ENCODE measurements at places on chromosomes 11 and 22. TPM values are rescaled to one million over a fixed set of nuclear protein-coding genes. Genes with fewer than 3 reads are reported as not detected.

DNA sequence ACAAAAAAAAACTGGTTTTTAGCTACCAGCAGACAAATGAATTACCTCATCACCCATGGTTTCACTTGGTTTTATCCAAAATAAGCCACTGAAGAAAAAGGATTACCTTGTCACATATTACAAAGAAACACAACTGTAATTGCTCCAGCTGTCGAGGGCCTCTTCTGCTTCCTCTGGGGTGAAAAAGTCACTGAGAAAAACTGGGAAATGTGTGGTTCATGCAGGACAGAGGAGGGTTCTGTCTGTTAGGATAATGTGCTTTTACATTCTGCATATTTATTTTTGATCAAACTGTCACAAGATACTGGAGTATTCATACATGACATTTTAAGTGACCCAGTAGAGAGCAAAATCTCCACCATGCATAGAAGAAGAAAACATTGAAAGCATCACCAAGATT lies 211.7 kb downstream of the NAV2 start:
- no peak for DNase-seq
- H3K27me3 ChIP-seq: no peaks in the 10 kb centered on the region
- H3K4me3 ChIP-seq: no peak overlapping the region
- no peak overlapping the region for H3K27ac ChIP-seq
- H3K36me3 ChIP-seq: no peaks in the 10 kb centered on the region

The BARX2 gene
- not detected for total RNA-seq

DNA sequence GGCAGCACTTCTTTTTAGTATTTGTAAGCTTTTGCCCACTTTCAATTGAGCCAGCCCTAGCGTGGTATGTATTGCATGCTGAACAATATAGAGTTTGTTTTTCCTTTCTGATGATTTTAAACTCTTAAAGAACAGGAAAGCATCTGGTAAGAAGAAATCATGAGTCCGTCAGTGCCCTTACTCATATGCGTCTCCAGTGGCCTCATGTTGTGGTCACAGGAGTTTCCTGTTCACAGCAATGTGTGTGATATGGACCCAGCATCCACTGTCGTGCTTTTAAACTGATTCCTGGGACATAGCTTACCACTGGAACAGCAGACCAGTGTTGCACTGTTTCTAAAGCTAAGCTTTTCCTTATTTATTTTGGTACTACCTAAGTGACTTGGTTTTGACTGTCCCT lies 40.1 kb downstream of the BID start:
- H3K36me3 ChIP-seq: peaks cover 15% of the 10 kb centered on the region
- no peak for DNase-seq

GRCh38 chr11:2708757-2709281 lies 9.0 kb upstream of the KCNQ1OT1 start:
- no peak for DNase-seq
- peaks cover 97% of the 10 kb centered on the region for H3K27me3 ChIP-seq
- no peak overlapping the region for H3K4me3 ChIP-seq
- H3K36me3 ChIP-seq: peaks cover 27% of the 10 kb centered on the region
- no peak overlapping the region for H3K27ac ChIP-seq
- peaks cover 7% of the 10 kb centered on the region for H3K4me1 ChIP-seq

GRCh38 chr22:33873186-33873585 lies 47.1 kb downstream of the LARGE1 start:
- peak overlapping the region; percentile 39 for H3K27ac ChIP-seq
- no peaks in the 10 kb centered on the region for H3K27me3 ChIP-seq
- H3K4me3 ChIP-seq: no peak overlapping the region
- peaks cover 75% of the 10 kb centered on the region for H3K4me1 ChIP-seq
- DNase-seq: no peak
- no peaks in the 10 kb centered on the region for H3K36me3 ChIP-seq

The BATF2 gene
- total RNA-seq: 3.2 TPM

The MS4A12 gene
- total RNA-seq: not detected

The TMPRSS4 gene
- total RNA-seq: 1.4 TPM

GRCh38 chr11:122977470-122978298 lies 4.0 kb downstream of the BSX start:
- peaks cover 48% of the 10 kb centered on the region for H3K4me1 ChIP-seq
- H3K27me3 ChIP-seq: peaks cover 100% of the 10 kb centered on the region
- no peak overlapping the region for H3K27ac ChIP-seq

GRCh38 chr11:109706945-109707344 lies 285.0 kb downstream of the C11orf87 start:
- DNase-seq: no peak
- no peak overlapping the region for H3K4me3 ChIP-seq
- no peak overlapping the region for H3K27ac ChIP-seq
- no peaks in the 10 kb centered on the region for H3K36me3 ChIP-seq

The FRMD8 gene
- 23.7 TPM for total RNA-seq

DNA sequence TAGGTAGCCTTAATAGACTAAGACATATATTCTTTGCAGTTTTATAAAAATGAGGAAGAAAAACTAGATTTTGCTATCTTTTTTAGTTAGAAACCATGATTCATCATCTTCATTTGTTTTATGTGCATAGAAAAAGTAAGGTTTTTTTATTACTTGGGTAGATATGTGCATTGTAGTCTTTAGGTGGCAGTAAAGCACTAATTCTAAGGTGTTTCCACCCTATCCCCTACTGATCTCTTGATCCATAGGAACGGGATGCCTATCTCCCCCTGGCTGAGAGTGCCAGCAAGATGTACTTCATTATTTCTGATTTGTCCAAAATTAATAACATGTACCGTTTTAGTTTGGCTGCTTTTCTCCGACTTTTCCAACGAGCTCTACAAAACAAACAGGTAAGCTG lies 148.1 kb downstream of the DYNC2H1 start:
- H3K27ac ChIP-seq: no peak overlapping the region
- DNase-seq: no peak
- H3K4me1 ChIP-seq: peaks cover 6% of the 10 kb centered on the region
- no peak overlapping the region for H3K4me3 ChIP-seq
- no peaks in the 10 kb centered on the region for H3K36me3 ChIP-seq

DNA sequence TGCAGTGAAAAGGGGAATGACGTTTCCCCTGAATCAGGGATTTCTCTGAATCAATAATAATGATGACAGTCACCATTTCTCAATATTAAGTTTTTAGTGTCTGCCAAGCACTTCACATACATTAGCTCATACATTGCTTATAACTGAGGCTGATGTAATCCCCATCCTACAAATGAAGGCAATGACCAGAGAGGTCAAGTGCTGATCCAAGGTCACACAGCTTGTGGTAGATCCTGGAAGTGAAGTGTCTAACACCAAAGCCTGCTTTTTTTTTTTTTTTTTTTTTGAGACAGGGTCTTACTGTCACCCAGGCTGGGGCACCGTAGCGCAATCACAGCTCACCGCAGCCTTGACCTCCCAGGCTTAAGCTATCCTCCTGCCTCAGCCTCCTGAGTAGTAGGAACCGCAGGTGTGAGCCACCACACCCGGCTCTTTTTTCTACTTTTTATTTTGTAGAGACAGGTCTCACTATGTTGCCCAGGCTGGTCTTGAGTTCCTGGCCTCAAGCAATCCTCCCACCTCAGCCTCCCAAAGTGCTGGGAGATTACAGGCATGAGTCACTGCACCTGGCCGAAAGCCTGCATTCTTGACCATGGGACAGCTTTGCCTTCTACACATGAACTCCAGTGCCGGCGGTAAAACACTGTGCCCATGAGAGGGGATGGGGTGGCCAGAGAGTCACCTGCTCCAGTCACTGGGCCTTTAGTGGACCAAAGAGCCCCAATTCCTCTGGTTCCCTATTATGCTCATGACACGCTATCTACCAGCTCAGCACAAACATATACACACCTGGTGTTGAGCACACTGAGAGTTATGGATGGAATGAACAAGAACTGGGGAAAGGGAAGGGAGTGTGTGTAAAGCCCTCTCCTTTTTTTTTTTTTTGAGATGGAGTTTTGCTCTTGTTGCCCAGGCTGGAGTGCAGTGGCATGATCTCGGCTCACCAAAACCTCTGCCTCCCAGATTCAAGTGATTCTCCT lies 17.4 kb downstream of the ARHGAP1 start:
- no peak for DNase-seq
- peaks cover 6% of the 10 kb centered on the region for H3K36me3 ChIP-seq
- no peak overlapping the region for H3K27ac ChIP-seq
- no peak overlapping the region for H3K4me3 ChIP-seq
- no peaks in the 10 kb centered on the region for H3K4me1 ChIP-seq

- H3K27ac ChIP-seq: no peak overlapping the region
- H3K4me1 ChIP-seq: peaks cover 21% of the 10 kb centered on the region
- no peak for DNase-seq
- no peaks in the 10 kb centered on the region for H3K27me3 ChIP-seq
- H3K36me3 ChIP-seq: no peaks in the 10 kb centered on the region
- H3K4me3 ChIP-seq: no peak overlapping the region
Observed at GRCh38 chr11:129328756-129329155, 46.9 kb upstream of the BARX2 start.

The USP35 gene
- total RNA-seq: 9.1 TPM

The MMP12 gene
- not detected for total RNA-seq

DNA sequence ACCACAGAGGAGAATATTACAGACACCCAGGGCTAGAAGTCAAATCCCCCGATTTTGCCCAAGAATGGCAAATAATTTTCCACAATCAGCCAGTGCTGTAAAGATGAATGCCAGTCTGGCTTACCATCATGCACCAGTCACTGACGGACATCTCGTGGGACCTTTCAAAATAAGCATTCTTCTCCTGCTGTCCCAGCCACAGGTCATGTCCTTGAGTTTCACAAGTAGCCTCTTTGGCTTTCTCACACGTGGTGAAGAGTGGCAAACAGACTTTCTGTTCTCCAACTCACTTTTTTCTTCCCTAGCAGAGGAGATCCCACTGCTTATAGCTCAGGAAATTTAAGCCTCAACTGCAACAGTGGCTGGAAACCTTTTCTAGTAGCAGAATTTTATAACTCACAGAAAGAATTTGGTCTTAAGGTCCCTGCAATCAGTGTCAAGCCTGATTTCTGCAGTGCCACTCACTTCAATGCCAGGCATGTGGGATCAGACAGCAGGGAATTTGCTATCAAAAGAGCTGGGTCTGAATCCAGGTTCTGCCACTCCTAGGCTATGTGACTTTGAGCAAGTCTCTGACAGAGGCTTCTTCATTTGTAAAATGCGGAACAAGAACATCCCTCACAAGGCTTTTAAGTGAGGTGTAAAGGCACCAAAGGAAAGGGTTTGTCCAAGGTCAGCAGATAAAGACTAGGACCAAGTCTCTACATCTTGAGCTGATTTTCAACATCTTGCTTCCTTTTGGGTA lies 3.6 kb downstream of the PIK3IP1 start:
- DNase-seq: no peak
- H3K4me3 ChIP-seq: no peak overlapping the region
- H3K4me1 ChIP-seq: peaks cover 32% of the 10 kb centered on the region

DNA sequence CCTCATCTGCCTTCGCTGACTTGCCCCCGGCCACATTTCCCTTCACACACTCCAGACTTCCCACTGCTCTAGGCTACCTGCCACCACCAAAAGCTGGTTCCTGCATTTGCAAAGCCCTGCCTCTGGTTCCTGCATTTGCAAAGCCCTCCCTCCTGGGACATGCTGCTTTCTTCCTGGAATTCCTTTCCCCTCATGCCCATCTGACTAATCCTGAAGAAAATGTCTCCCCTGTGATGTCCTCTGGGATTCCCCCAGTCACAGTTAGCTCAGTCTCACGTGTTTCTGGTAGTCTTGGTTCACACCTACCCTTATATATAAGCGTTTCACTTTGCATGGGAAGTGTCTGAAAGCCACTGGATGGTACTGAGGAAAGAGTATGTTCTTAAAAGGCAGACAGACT lies 206.9 kb downstream of the DBX1 start:
- peaks cover 57% of the 10 kb centered on the region for H3K4me1 ChIP-seq
- DNase-seq: peak; percentile 70
- peaks cover 16% of the 10 kb centered on the region for H3K36me3 ChIP-seq
- H3K27me3 ChIP-seq: no peaks in the 10 kb centered on the region
- H3K4me3 ChIP-seq: no peak overlapping the region
- peak overlapping the region; percentile 96 for H3K27ac ChIP-seq

The OR8D1 gene
- total RNA-seq: not detected

DNA sequence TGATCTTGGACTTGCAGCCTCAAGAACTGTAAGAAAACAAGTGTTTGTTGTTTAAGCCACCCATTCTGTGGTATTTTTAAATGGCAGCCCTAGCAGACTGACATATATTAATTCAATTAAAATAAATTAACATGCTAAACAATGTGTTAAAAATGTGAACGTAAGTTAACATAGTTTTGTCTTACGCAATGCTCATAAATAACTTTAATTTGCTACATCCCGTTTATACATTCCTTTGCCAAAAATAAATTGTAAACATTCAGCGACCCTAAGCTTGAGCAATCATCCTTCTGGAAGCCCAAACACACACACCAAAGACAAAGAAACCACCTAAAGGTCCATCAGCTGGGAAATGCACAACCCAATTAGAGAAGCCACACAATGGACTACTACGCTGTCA lies 70.4 kb downstream of the CELSR1 start:
- no peak overlapping the region for H3K27ac ChIP-seq
- no peaks in the 10 kb centered on the region for H3K4me1 ChIP-seq
- H3K27me3 ChIP-seq: no peaks in the 10 kb centered on the region
- H3K36me3 ChIP-seq: no peaks in the 10 kb centered on the region
- no peak for DNase-seq
- no peak overlapping the region for H3K4me3 ChIP-seq

GRCh38 chr11:44915621-44916020 lies 35.1 kb downstream of the TP53I11 start:
- DNase-seq: no peak
- H3K4me3 ChIP-seq: no peak overlapping the region

The OR52I1 gene
- total RNA-seq: not detected

DNA sequence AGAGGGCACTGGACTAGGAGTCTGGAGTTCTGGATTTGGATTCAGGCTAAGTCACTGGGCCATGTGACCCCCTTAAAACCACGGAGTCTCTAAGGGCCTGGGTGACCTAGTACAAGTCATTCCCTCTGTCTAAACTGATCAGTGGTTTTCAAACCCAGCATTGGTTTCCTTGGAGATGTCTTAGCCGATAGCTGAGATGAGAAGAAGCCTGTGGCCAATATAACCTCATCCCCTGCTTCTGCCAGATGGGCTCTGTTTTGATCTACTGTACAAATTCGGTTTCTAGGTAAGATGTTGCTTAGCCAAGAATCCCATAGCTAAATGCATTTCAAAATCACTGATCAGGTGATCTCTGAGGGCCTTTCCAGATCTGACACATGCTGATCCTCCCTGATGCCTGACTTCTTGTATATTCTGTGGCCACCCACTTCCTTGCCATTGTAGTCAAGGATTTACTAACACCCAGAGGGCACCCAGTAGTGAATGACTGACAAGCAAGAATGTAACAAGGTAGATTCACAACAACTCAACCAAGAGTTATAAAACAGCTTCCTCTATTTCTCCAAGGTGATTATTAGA lies 53.1 kb downstream of the GALNT18 start:
- H3K27me3 ChIP-seq: no peaks in the 10 kb centered on the region
- DNase-seq: no peak
- no peak overlapping the region for H3K27ac ChIP-seq
- H3K36me3 ChIP-seq: no peaks in the 10 kb centered on the region
- H3K4me1 ChIP-seq: no peaks in the 10 kb centered on the region
